Stimulated activated naive CD8-positive, alpha-beta T cell treated with anti-CD3 and anti-CD28 coated beads, Interleukin-15, amount 100 ng/mL, for 72 hours (primary cell): ENCODE measurements at places on chromosomes 6 and 20.

DNA sequence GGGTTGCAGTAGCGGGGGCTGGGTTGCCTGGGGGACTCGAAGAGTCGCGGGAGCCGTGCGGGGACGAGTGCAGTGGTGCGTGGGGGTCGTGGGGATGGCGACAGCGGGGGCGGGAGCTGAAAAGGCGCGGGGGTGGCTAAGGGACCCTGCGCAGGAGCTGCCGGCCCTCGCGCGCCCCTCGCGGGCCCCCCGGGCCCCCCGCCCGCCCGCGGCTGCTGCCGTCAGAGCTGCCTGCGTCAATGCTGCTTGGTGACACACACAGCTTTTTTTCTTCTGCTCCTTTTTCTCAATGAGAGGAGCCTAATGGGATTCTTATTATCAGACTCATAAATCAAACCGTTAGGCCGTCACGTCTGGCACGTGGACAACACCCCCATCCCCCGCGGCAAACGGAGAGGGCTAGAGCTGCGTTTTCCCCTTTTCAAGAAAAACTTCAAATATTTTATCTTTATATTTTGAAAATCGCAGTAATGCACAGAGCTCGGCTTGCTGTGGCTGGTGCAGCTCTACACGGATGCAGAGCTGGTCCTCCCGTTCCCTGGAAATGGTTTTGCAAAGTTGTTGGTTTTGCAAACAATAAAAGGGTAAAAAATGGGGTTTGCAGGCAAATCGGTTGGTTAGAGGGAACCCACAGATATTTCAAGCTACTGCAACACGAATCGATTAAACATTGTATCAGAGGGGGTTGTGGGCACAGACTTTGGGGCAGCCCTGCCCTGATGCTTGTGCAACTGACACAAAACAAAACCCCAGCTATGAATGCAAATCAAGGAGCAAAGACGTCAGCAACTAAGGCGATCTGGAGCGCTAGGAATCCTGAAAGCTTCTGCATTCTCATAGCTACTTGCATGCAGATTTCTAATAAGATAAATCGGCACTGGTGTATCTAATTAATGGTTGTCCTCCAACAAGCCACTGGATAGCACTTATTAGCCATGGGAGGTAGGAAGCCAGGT lies 161.4 kb downstream of the TBXT start:
- DNase-seq = no peak

DNA sequence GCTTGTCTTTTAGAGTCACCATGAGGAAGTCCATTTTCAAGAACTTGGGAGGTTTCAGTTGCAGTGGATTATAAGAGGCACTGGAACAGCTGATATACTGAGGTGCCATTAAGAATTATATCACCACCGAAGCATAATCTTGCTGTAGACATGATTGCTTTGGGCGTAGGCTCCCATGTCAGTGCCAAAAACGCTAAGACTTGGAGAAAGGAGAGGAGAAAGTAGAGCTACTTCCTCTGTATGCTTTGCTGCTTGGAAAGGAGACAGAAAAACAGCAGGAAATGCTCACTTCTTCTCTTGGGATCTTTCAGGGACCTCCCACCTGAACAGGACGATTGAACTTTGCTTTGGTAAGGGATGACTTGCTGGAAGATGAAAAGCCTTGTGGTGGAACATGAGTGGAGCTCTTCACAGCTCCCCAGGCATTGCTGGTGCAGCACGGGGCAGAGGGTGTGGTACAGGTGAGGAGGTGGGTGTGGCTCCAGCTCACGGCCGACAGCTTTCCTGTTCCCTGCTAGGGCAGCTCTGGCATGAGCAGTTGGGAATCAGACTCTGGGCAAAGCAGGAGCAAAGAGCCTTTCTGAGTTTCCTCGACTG lies 190.4 kb upstream of the JAG1 start:
- no peak for DNase-seq

- no peak for DNase-seq
Observed at GRCh38 chr6:38164671-38165108, 345.2 kb downstream of the ZFAND3 start.

GRCh38 chr20:10115021-10115420 lies 80.2 kb downstream of the ANKEF1 start:
- DNase-seq = no peak

- DNase-seq = no peak
Observed at GRCh38 chr6:106748547-106749207, 119.3 kb downstream of the QRSL1 start.

GRCh38 chr6:150235218-150235617 lies 92.4 kb downstream of the PPP1R14C start:
- DNase-seq = no peak

GRCh38 chr20:2619961-2620595 lies 32.4 kb upstream of the NOP56 start:
- no peak for DNase-seq

DNA sequence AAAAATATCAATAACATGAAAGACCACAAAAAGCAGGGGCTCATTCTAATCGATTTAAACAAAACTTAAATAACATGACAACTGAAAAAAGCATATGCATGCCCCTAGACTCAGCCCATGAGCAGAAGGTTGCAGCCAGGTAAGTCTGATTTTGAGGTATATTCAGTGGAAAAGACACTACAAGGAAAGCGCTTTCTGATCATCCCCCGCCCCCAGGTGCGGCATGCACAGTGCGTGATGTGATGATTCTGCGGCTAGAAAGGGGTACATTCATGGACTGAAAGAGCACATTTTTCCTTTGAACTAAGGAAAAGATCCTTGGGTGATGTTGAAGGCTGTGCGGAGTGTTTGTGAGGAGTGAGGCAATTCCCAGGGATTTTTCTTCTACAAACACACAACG lies 16.9 kb upstream of the FOXC1 start:
- DNase-seq = no peak

DNA sequence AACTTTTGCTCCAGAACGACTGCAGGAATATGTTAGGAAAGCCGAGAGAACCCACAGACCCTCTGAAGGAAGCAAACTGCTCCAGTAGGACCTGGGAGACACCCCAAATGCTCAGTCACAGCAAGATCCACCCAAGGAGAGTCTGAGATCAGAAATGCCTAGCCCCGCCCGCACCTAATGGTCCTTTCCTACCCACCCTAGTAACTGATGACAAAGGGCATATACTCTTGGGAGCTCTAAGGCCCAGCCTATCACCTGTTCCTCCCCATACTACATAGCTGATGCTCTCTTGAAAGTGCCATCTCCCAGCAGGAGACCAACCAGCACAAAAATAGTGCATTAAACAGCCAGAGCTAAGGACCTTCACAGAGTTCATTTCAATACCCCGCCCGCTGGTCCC lies 67.6 kb downstream of the CD2AP start:
- DNase-seq = no peak

DNA sequence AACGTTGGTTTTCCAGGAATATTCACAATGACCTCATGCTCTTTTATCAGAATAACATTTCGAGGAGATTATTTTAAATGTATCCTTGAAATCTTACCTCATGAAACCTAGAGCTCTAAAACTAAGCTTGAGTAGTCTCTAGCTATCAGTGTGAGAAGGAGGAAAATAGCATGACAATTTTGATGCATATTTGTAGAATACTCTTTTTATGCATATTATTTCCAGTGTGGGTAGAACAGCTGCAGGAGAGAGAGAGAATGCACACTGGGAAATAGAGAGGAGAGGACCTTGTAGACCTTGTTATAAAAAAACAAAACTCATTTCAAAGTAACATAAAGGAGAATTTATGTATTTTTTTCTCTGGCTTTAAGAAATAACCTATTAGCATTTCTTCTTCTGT lies 71.1 kb upstream of the VGLL2 start:
- DNase-seq = no peak

GRCh38 chr6:10582774-10583508 lies 61.8 kb downstream of the GCNT2 start:
- DNase-seq = no peak

DNA sequence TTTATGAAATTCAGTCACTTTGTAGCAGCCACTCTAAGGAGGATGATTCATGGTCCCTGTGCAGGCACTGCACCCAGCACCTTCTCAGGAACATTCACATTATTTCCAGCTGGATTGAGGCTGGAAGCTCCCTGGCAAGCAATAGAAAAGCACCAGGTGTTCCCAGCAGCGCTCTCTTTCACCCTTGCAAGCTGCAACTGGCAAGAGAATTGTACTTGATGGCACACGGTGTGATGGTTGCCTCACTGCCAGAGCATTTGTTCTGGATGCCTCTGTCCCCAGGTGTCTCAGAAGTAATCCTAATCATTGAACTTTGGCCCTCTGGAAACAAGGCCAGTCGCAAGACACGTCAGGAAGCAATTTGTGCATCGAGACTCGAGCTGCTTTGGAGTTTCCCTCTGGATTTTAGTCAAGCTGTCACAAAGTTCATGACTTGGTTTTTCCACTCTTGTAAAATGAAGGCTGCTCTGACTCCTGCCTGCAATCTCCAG lies 24.9 kb upstream of the PHACTR2 start:
- DNase-seq = no peak

DNA sequence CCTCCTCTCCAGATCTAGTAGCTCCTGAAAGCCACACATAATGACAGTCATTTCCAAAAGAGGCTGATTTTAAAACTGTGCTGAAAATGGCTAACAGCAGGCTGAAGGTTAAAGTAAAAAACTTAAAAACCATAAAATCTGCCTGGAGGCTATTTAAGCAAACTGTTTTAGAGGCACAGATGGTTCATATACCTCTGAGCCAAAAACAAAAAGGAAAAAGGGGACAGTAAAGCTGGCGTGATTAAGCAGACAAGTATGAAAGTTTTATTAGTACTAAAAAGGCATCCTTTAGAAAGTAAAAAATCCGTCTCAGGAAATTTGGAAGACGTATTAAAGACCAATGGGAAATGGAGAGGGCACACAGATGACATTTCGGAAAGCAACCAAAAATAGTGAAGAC lies 55.8 kb downstream of the SOBP start:
- DNase-seq = no peak

- no peak for DNase-seq
Observed at GRCh38 chr6:128278836-128279235, 241.6 kb downstream of the PTPRK start.

DNA sequence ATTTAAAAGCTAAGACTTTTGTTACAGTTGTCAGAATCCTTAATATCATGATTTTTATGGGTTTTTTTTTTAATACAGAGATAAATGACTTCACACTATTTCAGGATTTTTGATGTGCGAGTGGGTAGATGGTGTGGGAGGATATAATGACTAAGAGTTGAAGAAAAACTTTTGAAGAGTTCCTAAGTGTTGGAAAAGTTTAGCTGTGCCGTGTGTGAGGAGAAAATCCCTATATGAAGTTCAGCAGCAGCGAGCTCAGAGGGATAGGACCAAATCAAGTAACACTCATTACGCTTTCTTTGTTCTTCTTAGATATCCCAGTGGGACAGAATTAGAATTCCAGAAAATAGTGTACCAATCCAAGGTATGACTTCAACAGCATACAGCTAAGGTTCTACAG lies 34.1 kb downstream of the PDE10A start:
- no peak for DNase-seq

DNA sequence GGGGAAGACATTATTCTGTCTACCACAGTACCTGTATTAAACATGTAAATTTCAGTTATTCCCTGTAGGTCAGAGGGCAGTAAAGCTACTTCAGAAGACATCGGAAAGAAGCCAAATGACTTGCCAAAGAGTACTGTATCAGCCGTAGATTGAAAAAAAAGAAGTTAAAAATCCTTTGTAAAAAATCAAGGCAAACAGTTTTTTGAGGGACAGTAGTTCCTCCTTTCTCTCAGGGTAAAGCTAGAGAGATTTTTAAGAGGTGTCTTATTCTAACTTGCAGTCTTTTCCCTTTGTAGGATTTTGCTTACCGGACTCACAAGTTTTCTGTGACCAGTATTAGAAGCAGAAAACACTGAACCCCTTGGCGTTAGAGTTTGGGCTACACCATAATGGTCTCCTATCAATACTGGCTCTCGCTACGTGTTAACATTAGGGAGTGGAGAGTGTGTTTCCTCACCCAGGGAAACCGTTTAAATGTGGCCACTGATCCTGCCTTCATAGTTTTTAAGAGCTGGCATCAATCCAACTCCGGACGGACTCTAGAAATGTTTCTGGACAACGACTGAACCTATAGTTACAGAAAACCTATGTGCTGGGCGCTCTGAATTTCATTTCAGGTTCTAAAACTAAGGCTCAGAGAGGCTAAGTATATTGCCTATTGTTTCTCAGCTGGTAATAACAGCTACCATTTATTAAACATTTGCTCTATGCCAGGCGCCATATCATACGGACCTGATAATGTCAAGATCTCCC lies 1.3 kb upstream of the ASXL1 start:
- no peak for DNase-seq

- DNase-seq = no peak
Observed at GRCh38 chr20:5492937-5493336, 176.2 kb upstream of the PROKR2 start.

- no peak for DNase-seq
Observed at GRCh38 chr20:48785256-48785655, 42.5 kb downstream of the PREX1 start.

GRCh38 chr6:167437888-167438484 lies 113.1 kb downstream of the TTLL2 start:
- DNase-seq = no peak
